ENCODE measurements at places on chromosomes 1 and 21.

DNA sequence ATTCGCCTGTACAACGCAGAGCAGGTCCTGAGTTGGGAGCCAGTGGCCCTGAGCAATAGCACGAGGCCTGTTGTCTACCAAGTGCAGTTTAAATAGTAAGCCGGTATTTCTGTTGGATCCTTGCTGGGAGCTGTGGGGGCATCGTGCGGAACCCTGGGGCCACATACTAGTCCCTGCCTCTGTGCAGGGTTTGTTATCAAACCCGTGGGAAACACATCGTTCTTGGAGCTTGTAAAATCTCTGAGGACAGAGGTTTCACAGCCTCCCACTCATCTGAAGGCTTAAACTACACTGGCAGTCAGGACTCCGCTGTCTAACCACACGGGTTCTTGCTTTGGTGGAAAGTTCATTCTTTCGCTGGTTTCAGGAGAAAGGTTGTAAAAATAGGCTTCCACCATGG, 11.7 kb downstream of the IFNGR2 start:
- DNase-seq, result no peak

DNA sequence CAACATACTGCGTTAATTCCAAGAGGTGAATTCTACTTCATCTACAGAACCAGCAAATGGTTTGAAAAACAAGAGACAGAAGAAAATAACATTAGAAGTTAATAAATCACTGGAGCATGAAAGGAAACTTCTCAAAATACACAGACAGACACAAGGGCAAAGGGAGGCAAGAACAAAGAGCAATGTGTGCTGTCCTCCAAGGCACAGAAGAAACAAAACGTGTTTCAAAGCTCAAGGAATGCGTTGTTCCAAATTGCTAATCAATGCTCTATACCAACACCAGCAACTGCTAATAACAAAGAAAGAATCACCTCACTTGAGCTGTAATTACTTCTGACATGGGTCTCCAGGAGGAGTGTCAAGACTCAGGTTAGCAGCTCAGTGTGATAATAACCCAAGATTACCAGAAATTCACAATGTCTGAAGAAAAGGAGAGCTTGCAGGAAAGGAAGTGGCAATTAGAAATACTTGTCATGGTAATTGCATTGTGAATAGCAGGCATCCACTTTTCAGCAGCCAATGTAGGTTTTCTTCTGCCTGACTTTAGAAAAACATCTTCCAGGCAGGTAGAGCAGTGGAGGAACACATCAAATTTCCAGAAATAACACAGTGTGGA, 175.4 kb downstream of the SEC16B start:
- no peak for DNase-seq

DNA sequence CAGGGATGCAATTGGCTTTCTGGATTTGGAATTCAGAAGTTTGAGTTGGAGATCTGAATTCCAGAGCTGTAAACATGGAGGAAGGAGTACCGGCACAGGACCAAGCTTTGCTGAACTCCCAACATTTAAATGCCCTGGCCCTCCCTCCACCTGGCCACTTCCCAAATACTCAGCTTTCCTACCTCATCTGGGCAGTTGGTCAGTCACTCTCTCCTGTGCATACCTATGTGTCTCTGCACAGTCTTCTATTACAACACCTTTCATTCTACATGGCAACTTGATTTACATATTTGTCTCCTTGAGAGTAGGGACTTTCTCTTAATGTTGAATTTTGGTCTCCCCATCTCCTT, 6.1 kb upstream of the KHDRBS1 start:
- no peak for DNase-seq

GRCh38 chr1:171116676-171117075, 26.0 kb downstream of the FMO3 start:
- no peak for DNase-seq

DNA sequence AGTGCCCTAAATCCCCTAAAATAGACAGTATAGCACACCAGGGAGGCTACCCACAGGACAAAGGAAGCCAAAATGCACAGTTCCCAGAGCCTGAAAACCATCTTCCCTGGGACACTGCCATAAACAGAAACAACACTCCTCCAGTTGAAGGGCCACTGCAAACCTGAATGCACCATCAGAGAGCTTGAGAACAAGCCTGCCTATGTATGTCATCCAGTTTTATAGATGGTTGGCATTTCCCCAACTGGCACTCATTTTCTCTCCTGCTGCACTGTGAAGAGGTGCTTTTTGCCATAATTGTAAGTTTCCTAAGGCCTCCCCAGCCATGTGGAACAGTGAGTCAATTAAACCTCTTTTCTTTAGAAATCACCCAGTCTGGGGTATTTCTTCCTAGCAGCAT, 169.0 kb downstream of the AGBL4 start:
- no peak for DNase-seq

GRCh38 chr1:19682257-19682656, 17.6 kb downstream of the HTR6 start:
- peak; percentile 35 for DNase-seq

DNA sequence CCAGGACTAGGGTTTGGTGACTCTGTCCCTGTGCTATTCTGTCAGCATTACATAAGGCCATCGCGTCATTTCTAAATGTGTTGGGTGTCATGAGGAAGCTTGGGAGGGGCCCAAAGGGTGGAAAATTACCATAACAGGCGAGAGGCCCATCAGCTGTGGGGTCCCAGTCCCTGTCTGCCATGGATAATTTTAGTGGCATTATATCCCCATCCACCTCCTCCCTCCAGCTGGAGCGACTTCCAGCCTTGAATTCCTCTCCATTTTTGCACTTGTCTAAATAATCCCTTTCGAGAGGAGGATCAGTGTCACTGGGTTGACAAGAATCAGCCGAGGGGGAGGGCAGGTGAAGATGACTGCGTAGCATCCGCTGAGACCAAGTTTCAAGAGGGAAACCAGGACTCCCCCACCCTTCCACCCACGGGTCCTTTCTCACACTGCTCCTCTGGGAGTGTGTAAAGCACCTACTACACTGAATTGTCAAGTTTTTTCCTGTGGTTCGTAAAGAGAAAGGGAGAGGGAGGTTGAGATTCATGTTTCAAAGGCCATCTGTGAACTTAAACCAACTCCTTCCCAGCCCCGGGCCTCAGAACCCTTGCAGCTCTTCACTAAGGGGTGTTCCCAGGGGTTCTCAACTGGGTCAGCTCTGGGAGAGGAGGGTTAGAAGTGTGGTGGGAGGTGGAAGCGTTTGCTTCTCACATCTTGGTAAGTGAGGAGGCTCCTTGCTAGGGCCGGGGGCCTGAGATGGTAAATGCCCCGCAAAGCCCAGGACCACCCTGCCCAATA, 29.2 kb downstream of the VASH2 start:
- DNase-seq, result no peak

- DNase-seq, result peak; percentile 13
Observed at GRCh38 chr1:245605480-245606156, 450.8 kb downstream of the KIF26B start.

DNA sequence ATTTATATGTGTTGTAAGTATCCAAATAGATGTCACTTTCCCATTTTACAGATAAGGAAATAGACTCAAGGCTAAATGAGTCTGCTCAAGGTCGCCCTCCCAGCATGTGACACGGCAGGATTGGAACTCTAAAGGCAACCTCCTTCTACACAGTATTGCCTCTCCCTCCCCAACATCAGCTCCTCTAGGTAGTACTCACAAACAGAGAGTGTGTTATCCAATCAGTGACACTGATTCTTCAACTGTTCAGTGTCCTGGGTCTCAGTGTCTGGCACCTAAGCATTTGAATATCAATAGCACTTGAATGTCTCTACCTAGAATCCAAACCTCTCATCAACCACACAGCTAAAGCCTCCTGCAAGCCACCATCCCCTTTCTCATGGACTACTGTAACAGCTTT, 87.1 kb downstream of the DAB1 start:
- no peak for DNase-seq

DNA sequence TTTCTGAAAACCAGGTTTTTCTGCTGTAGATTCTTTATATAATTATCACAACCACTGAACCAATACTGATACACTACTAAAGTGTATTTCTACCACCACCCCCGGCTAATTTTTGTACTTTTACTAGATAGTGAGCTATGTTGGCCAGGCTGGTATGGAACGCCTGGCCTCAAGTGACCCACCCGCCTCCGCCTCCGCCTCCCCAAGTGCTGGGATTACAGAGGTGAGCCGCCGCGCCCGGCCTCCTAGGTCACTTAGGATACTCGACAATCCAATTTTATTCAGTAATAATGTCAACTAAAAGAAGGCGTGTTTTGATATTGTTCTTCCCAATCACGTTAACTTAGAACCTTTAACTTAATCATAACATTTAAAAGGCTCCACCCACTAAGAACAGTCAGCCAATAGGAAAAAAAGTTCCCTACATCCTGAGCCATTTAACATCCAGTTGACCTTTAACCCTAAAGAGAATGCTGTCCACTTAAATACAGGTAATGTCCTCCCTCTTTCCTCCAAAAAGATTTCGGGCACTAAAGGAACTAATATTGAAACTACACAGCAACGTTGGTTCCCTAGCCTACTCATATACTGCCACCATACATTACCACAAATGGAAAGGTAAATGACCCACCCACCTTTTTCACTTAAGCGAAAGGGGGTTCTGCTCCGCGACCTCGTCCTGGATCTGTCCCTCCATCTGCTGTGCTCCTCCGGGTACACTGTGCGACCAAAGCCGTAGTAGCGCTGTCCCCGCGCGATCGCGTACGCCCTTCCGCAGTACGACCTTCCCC, 1.2 kb downstream of the RSRP1 start:
- DNase-seq, result no peak

- DNase-seq, result no peak
Observed at GRCh38 chr1:62040450-62040849, 154.2 kb upstream of the L1TD1 start.

All from amniotic stem cell (primary cell).